ENCODE measurements at places on chromosomes 16 and 17.
A peak's percentile ranks its signal among the peaks of the same experiment; 100 is the strongest.

DNA sequence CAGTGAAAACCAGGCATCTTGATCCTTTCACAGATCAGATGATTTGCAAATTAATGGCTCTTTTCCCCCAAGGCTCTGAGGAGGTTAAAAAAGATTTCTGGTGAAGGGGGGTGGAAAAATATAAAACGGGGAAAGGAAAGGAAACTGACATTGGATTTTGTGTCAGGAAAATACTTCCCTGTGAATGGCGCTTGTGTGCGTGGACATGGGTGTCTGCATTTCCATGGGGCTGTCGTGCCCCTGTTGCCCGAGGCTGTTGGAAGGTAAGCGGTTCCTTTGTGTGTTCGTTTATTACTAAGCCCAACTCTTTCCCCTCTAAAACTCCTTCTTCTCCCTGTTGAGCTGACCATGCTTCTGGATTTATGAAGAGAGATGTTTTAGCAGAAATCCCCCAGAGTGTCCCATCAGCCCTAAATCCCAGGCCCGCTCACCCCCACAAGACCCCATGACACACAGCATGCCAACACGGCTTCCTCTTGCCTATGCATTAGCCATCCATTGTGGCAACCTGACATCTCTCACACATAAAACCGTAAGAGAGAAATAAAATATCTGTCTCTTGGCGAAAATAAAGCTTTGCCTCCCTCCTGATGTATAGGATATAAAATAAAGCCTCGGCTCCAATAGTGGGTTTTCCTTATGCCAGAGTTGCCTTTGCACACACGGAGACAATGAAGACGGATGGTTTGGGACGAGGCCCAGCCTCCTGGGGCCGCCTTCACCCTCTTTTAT, 7.3 kb upstream of the LHX1 start:
- no peak for DNase-seq

- DNase-seq = no peak
Observed at GRCh38 chr16:11524098-11524760, 62.5 kb downstream of the LITAF start.

DNA sequence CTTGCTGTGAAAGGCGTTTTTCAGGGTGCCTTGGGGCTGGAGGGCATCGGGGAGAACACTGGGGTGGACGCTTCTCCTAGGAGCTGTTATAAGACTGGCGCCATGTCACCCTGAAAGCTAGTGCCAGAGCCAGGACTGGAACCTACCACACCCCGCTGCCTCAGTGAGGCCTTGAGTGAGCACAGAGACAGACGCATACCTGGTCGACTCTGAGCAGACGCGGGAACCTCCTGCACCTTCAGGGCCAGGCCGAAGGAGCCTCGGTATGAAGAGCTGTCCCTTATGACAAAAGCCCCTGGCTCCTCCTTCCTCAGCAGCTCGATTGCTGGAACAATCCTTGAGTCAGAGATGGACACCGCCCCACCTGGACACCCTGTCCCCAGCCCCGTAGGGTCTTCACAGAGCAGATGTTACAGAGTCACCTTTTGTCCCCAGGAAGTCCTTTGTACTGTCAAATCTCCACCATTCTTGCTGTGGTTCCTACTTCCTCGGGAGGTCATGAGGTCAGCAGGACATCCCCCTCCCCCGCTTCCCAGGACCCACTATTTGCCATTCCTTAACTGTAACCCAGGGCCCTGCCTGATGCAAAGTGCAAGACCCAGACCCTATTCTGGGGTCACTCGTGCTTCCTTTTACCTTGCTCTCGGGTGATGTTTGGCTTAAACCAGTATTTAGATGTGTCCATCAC, 17.0 kb downstream of the TNS4 start:
- DNase-seq = no peak

- DNase-seq = peak; percentile 14
Observed at GRCh38 chr17:13678841-13679240, 77.1 kb upstream of the HS3ST3A1 start.

DNA sequence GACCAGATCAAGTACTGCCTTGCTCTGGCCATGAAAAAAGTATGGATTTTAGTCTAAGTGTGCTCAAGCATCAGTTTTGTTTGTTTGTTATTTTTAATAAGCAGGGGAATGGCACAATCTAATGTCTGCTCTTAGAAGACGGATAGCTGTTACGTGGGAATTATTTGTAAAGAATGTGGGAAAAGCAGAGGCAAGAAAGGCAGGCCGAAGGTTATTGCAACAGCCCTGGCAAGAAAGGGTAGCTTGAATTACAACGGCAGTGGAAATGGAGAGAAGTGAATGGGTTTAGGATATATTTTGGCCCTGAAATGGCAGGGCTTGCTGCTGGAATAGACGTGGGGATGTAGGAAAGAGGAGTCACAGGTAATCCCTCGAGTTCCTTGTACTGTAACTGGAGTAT, 987 bp upstream of the HASPIN start:
- DNase-seq = no peak

- DNase-seq = no peak
Observed at GRCh38 chr16:72604375-72604774, 432.4 kb upstream of the PMFBP1 start.

DNA sequence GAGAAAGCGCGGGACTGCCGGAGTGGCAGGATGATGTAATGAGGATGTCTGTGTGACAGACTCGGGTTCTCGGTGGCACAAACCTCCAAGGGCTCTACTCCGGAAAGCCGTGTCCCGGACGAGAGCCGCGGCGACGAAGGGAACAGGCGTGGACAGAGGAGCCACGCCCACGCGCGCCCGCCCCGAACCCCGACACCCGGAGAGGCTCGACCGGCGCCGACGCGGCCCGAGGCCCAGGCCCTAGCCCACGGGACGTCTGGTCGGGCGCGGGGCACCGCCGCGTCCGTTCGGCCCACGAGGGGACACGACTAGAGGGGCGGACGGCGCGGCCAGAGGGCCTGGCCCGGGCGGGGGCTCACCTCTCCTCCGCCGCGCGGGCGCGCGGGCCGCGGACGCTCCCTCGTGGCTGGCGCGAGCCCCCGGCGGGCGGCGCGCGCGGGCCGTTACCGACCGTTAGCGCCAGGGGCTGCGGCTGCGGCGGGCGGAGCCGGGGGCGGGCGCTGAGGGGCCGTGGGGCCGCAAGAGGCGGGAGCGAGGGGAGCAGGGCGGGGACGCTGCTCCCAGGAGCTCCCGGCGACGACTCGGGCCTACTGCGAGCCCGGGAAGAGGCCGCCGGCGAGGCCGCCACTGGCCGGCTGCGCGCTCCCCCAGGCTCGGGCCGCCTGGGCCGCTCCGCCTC, 2.1 kb upstream of the IRX5 start:
- peak; percentile 60 for DNase-seq

- DNase-seq = no peak
Observed at GRCh38 chr16:72818236-72818845, 229.6 kb downstream of the ZFHX3 start.

DNA sequence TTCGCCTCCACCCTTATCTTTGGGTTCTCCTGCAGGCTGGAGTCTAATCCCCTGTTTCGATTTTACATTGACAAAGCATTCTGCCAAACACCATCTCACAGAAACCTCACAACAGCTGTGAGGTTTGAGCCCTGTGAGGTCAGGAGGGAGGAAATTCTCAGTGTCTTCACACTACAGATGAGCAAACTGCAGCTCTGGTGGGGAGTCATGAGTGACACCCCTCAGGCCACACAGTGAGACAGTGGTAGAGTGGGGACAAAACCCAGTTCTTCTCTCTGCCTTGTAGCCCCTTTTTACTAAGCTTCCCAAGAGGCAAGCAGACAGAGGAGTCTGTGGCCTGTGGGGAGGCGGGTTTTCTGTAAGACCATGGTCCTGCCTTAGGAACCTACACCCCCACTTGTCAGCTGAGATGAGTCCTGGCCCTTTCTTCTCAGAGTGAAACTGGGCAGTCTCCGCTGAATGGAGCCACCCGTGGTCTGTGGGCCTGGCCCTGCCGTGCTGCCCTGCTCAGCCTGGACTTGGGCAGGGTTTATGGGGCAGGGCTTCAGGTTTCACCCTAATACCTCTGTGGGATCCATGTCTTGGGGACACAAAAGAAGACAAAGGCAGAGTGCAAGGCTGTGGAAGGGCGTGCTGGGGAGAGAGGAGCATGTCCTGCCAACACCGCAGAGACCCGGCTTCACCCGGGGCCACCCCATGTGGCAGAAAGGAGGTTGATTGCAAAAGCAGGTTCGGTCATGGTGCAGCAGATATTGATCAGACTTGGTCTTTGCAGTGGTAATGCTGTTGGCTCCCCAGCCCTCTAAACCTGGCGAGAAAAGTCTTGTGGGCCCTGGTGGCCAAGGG, 59.0 kb downstream of the ABR start:
- no peak for DNase-seq

DNA sequence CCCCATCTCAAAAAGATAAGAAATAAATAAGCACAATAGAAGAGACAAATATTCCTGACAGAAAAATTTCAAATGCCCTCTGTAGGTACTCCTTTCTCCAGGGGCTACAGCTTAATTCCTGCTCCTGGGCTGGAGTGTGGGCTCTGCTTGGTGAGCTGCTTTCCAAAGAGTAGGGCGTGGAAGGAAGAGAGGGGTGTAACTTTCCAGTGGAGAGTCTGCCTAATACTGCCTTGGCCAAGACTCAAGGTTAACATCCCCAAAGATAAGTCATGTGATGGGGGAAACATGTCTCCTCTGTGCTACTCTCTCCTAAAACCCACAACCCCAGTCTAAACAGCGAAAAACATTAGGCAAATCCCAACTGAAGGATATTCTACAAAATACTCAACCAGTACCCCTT, 42.7 kb downstream of the TMC5 start:
- no peak for DNase-seq

DNA sequence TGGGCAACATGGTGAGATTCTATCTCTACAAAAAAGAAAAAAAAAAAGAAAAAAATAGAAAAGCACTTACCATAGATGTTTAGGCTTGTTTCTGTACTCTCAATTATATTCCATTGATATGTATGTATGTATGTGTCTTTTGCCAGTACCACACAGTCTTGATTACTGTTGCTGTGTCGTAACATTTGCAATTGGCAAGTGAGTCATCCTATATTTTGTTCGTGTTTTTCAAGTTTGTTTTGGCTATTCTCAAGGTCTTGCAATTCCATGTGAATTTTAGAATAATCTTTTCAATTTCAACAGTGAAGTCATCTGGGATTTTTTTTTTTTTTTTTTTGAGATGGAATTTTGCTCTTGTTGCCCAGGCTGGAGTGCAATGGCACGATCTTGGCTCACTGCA, 19.3 kb downstream of the SPECC1 start:
- DNase-seq = no peak

GRCh38 chr16:89633064-89633631, 19.7 kb downstream of the DPEP1 start:
- peak; percentile 80 for DNase-seq

- DNase-seq = peak; percentile 19
Observed at GRCh38 chr17:51032850-51033249, 87.8 kb downstream of the SPAG9 start.

GRCh38 chr17:46046957-46047356, 47.9 kb downstream of the STH start:
- no peak for DNase-seq

DNA sequence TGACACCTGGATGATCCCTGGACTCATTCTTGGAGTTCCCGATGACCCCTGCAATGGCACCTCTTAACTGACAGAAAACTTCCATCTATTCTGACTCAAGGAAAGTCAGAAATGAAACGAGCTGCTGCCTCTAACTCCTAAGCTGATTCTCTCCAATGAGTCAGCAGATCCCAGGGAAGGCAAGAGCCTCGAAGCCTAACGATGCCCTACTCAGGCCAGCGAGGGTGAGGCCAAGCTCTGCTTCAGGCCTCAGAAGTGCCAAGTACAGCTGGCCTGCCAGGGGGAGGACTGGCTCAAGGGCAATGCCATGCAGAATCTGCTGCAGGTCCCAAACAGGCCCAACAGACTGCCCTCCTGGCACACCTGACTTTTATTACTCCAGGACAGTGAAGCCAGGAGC, 36.3 kb downstream of the PLXDC1 start:
- peak; percentile 57 for DNase-seq

GRCh38 chr17:75514919-75515495, 330 bp downstream of the CASKIN2 start:
- DNase-seq = no peak

DNA sequence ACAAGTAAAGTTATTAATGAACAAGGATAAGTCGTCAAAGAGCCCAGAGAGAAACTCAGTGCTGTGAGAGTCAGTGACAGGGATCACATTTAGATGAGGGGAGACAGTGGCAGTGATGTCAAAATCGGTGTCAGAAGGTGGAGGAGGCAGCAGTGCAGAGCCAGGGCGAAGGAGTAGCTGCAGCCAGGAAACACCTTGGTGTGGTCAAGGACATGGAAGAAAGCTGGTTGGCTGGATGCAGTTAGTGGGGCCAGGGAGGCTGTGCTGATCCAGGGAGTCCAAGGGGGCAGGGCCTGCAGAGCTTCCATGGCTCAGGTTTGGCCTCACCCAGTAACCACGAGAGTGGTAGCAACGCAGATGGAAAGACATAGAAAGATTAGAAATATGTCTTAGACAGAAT, 50.7 kb upstream of the ADORA2B start:
- no peak for DNase-seq

GRCh38 chr17:10628756-10629155, 28.4 kb downstream of the MYH3 start:
- no peak for DNase-seq

GRCh38 chr16:20727181-20727580, 14.4 kb downstream of the THUMPD1 start:
- no peak for DNase-seq

DNA sequence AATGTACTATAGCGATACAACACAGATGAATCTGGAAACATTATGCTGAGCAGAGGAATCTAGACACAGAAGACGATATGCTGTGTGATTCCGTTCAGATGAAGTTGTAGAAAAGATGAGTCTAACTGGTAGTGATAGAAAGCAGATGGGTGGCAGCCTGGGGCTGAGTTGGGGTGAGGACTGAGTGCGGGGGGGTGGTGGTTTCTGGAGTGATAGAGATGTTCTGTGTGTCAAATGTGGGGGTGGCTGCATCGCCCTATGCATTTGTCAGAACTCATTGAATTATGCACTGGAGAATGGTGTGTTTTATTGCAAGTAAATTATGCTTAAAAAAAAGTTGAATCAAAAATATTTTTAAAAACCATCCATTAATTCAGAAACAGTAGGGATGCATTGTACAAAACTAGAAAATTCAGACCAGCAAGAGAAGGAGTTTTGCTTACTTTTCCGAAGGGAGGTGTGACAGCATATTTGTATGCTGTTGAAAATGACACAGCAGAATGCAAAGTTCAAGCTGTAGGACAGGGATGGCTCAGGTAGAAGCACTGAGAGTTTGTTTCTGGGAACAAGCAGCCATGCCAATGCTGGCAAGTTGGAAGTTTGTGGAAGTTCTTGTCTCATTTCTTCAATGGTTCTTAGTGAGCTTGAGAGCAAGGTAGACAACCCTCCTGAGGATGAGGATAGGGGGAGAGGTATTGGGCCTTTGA, 13.0 kb upstream of the DRG2 start:
- DNase-seq = peak; percentile 10

DNA sequence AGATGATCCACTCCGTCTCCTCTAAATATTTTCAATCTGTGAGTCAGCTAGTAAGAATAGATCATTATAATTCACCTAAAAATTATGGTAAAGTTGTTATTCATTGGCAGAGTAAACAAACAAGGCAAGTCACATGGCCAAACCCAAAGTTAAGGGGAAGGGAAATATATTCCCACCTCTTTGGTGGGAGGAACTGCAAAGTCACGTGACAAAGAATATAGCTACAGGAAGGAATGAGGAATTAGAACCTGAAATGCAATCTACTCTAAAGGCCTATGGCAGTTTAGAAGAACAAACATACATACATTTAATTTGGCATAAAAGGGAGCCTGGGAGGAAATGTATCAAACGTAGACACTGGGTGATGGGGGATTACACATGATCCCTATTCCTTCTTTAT, 48.9 kb downstream of the NOG start:
- no peak for DNase-seq

- no peak for DNase-seq
Observed at GRCh38 chr17:64008346-64008745, 10.2 kb downstream of the PRR29 start.

Measured in fibroblast of skin of abdomen (primary cell).